Pulmonary artery endothelial cell (primary cell): ENCODE measurements at places on chromosomes 13 and 19. TPM values are rescaled to one million over a fixed set of nuclear protein-coding genes. Genes with fewer than 3 reads are reported as not detected.

Gene MBD3L2
- total RNA-seq: not detected in 2 replicates

Gene ZNF541
- 0.07 TPM in 1 of 2 replicates, not detected in the other for total RNA-seq

Gene C13orf46
- 0.07 and 0.39 TPM in 2 replicates for total RNA-seq

Gene C19orf47
- 7.4 and 10.5 TPM in 2 replicates for total RNA-seq

DNA sequence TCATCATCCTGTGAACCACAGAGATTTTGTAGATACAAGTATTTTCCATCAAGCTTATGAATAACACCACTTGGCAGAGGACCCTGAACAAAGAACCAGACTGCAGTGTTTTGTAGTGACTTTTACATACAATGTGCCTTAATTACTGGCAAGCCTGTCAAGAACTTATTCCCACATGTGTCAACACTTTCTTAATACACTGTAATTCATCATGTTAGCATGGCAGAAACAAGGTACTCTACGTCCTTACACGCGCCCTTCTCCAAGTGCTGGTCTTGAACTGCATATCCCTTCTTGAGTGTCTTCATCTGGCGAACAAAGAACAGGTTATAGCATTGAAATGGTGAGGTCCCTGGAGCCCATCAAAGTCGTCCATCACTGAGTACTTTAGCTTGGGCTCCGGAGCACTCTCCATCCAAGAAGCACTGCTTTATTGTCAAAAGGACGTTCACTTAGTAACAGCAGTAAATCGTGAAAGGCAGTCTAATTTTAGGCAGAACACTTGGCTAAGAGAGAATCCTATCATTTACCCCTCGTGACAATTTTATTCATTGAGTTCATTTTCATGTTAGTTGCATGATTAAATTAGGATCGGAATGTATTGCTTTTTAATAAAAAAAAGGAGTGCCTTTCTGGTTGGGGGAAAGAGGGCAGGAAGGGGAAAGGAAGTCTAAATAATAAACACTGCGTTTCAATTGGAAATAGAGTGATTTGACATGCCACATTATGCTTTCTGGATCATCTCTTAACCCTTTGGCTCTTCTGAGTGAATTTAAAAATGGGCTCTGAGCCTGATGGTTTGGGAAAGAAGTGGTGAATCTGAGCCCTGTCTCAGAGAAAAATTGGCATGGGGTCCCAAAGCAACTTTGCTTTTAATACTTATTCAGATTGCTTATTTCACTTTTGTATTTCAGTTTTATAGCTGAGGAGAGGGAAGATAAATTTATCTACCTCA, 376.1 kb downstream of the DLEU7 start:
- DNase-seq: no peak

DNA sequence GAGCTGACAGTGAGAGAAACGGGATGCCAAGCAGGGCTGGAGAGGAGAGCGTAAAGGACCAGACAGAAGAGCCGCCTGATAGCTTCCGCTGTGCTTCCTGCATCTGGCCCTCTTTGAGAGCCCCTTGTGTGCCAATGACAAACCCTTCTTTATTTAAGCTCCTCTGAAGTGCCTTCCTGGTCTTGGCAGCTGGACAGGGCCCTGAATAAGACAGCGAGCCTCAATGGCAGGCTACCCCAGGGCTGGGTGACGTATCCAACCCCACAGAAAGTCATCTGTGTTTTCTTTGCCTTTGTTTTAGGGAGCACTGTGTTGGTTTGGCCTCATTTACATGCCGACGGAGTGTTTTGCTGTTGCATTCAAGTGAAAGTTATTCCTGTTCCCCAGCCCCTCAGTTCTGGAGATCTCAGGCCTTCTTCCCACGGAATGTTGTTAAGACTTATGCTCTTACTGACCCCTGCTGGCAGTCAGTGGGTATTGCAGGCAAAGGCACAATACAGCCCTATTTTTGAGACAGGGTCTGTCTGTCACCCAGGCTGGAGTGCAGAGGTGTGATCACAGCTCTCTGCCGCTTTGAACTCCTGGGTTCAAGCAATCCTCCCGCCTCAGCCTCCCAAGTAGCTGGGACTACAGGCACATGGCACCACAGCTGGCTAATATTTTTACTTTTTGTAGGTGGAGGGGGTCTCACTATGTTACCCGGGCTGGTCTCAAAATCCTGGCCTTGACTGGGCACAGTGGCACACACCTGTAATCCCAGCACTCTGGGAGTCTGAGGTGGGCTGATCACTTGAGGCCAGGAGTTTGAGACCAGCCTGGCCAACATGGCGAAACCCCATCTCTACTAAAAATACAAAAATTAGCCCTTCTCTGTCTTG, 16.8 kb downstream of the CCL25 start:
- DNase-seq: no peak

DNA sequence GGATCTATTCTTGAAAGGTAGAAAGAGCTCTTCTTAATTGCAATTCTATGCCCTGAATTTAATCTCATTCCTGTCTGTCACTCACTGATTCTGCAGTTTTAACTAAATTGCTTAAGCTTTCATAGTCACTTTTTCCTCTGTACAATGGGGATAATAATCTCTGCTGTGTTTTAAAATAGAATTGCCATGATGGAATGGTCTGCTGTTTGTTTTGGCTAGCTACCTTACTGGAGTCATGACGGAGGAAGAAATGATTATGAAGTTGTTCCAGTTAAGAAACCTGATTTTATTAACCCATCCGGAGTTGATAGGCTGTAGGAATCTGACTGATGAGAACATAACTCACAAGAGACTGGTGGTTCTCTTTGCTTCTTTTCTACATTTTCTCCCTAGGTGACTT, 54.9 kb upstream of the ITM2B start:
- DNase-seq: no peak

GRCh38 chr13:37369616-37370015, 229.0 kb downstream of the POSTN start:
- DNase-seq: no peak

- no peak for DNase-seq
Observed at GRCh38 chr13:61774903-61775302, 359.3 kb upstream of the PCDH20 start.

- DNase-seq: no peak
Observed at GRCh38 chr13:48873081-48873480, 102.6 kb upstream of the FNDC3A start.

GRCh38 chr19:13023656-13024055, 28.4 kb downstream of the NFIX start:
- DNase-seq: no peak

DNA sequence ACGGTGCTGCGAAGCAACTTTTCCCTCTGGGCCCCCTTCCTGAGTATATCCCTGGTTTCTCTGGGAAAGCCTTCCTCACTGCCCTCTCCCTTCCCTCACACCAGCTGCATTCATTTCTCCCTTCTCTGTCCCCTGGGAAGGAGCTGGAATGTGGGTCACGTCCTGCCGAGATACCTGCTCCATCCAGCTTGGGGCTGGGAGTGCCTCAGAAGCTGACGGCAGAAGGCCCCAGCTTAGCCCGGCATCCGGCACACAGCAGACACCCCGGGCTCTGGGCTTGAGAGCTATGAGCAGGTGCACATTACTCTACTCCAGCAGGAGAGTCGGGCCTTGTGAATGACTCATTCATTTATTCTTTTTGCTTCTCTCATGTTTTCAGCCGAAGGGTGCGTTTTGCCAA, 170.6 kb downstream of the TEX29 start:
- DNase-seq: no peak

- DNase-seq: no peak
Observed at GRCh38 chr13:26621731-26622401, 64.4 kb downstream of the WASF3 start.

- peak; percentile 57 for DNase-seq
Observed at GRCh38 chr19:54207983-54208783, 7.5 kb downstream of the RPS9 start.

DNA sequence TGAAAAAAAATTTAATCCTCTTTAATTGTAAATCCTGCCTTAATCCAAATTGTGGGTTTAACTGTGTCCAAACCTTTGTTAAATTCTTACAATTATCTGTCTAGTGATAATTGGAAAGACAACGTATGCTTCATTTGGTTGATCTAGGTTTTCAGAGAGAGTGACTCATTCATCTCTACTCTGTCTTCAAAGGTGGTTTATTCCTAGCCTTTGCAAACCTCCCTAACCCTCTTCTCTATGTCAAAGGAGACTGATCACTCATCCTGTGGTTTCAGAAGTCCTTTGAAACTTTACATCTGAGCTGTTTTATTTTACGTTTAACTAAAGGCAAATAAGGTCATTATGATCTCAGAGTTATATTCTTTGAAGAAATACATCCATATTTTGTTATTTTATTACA, 8.8 kb upstream of the OXGR1 start:
- DNase-seq: no peak

DNA sequence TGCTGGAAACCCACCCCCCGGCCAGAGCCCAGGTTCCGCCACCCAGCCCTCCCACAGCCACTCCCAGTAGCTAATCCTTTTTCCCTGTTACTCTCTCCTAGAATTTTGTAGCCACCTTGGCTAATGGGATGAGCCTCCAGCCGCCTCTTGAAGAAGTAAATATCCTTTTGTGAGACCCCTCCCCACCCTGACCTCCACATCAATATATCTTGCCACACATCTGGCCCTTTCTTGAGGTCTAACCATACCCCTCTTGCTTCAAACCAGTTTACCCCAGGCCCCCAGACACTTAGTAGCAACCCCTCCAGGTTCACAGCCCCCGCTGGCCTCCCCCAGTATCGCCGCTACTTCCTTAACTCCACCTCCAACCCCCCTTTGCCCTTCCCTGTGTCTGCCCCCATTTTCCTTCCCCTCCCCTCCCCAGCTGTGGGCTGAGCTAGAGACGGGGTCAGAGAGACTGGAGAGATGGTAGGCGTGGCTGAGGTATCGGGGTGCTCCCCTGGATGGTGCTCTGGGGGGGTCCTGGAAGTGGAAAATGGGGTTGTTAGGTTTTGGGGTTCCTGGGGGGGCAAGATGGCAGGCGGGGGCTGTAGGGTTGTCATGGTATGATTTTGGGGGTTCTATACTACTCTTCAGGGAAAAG, 2.8 kb downstream of the PRMT1 start:
- no peak for DNase-seq

DNA sequence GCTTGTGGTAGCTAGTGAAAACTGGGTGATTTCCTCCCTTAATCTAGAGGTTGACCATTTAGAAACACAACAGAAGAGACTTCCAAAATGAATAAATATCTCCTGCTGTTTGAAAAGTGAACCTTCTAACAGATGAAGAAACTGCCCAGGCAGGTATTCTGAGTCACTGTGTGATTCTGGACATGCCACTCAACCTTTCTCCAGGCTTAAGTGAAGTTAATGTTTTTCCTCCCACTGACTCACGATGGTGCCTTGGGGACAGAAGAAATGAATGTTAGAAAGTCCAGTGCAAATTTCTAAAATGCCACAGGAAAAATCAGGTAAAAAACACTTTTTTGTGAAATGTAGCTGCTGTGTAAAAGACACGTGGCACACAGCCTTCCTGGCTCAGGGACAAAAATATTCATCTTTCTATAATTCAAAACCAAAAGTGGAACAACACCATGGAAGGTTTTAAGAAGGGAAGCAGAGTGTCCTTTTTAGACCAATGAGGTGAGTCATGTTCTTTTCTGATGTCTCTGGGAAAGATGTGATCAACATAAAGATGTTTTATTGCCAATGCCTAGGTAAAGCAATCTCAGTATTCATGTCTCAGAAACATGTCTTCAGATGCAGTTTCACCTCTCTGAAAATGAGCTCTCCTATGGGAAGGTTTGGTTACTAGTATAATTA, 9.1 kb downstream of the UBE2L5 start:
- DNase-seq: no peak

GRCh38 chr19:30390356-30390988, 18.3 kb downstream of the ZNF536 start:
- DNase-seq: no peak

DNA sequence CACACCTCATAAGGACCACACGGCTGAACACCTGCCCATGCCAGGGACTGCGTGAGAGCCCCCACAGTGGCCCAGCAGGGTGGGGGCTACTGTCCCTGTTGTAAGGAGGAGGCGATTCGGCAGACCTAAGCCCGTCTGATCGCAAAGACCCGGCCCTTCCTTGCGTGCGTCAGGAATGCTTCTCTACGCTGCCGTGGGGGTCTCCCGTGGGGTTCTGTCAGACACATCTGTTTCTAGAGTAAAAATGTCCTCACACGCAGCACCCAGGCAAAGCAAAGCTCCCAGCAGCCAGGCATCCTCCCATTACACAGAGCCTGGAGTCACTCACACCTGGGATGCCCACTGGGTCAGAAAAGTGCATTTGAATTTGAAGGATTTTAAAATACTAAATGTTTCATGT, 147.7 kb upstream of the SOX1 start:
- no peak for DNase-seq

DNA sequence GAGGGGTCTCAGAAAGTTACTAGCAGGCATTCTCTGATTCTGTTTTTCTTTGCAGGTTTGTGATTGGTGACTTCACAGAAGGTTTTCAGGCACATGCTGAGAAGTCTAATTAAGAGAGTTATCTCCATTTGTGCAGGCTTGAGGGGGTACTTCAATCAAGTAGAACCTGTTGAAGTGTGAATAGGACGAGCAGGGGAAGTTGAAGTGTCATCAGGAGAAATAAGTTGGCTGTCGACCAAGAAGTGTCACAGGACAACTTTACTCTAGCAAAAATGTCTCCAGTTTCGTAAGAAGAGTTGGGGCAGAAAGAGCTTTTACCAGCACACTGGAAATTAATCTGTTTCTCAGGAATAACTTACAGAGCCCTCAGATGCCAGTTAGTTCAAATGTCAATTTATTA, 576.5 kb upstream of the SLITRK5 start:
- DNase-seq: no peak

- no peak for DNase-seq
Observed at GRCh38 chr13:26867451-26868091, 107.0 kb upstream of the GPR12 start.

DNA sequence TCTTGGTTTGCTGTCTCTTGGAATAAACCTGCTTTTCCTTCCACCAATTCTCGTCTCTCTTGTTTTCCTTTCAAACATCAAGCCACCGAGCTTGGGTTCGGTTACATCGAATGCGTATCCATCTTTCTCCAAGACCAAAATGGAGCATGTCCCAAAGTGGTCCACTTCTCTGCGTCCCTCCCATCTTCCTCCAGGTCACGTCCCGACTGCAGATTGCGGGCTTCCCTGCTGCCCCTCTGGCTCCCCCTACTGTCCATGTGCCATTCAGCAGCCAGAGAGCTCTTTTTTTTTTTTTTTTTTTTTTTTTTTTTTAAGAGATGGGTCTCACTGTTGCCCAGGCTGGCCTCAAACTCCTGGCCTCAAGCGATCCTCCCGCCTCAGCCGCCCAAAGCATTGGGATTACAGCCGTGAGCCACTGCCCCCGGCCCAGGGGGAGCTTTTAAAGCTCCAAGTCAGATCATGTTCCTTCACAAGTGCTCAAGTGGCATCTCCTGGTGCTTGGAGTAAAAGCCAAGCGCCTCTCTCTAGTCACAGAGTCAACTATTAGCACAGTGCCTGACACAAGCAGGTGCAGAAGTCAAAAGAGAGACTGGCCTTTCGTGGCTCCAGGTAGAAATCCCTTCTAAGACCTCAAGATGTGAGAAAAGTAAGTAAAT, 10.0 kb downstream of the COL5A3 start:
- no peak for DNase-seq

GRCh38 chr19:18388100-18388959, 2.4 kb downstream of the GDF15 start:
- no peak for DNase-seq

DNA sequence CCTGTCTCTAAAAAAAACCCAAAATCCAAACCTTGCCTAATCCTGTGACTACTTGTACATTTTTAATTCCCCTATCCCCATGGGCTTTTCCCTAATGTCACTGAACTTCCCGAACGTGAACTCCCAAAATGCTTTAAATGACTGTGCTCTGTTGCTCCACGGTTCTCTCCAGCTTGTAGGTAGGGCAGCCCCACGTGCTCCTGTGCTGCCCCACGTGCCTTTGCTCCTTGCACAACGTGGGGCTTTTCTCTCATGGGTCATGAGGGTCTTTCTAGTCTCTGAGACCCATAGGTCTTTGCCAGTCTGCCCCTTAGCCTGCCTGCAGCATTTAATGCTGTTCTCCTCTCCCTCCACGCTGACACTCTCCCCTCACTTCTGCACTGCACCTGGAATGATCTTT, 122.0 kb downstream of the SHISA2 start:
- no peak for DNase-seq
